ENCODE measurements at places on chromosomes 7 and 10.

DNA sequence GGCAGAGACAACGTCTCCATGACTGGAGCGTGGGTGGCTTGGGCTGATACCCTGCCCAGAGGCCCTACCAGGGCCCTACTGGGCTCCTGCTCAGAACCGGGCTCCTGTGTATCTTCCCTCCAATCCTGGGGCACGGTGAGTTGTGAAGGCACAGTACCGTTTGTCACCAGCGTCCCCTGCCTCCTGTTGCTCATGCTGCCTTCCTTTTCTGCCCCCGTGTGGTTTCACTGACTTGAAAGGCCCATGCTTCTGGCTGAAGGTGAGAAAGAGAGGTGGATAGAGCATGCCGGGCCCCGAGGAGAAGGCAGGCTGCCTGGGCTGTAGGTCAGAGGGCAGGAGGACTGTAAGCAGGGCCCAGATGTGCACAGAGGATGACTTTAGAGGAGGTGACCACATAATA is 9.1 kb upstream of the DMBT1 start:
- no peak for DNase-seq

DNA sequence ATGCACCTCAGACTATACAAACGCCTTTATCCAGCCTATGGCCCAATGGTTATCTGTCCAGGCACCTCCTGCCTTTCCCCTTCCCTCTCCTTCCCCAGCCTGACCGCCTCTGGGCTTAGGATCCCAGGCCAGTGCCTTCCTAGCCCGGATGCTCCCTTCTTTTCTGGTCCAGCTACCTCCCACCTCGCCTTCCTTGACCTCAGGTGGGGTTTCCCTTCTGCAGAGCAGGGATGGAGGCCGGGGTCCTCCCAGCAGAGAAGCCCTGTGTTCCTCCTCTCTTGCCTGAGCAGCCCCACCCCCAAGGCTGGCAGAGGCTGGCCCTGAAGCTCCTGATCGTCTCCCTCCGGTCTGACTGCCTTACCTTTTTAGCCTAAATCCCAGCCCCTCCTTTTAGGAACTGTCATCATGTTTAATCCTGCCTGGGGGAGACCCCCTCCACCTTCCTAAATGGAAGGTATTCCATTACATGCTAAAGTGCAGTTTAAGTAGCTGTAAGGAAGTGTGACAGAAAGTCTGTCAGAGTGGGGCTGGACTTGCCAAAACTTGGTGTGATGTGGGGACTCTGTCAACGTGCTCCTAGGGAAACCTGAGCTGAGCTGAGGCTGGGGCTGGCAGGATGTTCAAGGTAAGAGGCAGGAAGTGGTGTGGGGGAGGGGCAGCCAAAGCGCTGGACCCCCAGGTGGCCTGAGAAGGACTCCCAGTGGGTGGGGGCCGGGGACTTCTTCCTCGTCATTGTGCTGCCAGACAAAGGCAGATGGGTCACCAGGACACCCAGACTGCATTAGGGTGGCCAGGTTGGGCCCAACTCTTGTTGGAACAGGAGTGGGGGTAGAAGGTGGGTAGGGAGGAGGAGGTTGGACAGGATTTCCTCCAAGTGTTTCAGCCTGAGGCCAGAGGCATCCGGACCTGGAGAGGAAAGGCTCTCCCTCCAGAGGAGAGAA is 39.5 kb downstream of the LBX1 start:
- no peak for DNase-seq

GRCh38 chr7:138785587-138786437 is 12.0 kb upstream of the TMEM213 start:
- DNase-seq = no peak

GRCh38 chr7:47937065-47937687 is 11.1 kb downstream of the PKD1L1 start:
- no peak for DNase-seq

GRCh38 chr10:30057421-30057841 is 2.0 kb downstream of the JCAD start:
- no peak for DNase-seq

GRCh38 chr10:44952779-44953231 is 6.8 kb upstream of the RASSF4 start:
- no peak for DNase-seq

- DNase-seq = no peak
These were observed 29.0 kb downstream of the RET start for GRCh38 chr10:43105956-43106229.

GRCh38 chr7:92778972-92779371 is 57.4 kb downstream of the CDK6 start:
- DNase-seq = no peak

DNA sequence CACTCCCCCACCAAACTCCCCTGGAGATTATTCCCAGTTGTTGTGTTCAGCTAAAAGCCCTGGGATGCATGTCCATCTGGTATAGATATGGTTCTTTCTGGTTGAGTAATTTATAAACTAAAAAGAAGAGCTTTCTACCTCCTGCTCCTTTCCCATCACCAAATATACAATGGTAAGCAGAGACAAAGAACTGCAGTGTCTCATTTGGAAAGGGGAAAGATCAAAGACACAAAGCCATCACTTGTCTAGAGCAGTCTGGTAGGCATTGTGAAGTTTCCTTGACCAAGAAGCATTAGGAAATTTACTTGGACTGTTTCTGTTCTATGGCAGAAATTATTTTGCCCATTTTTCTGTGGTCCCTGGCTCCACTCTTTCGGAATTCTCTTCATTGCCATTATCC is 24.9 kb upstream of the PANK1 start:
- DNase-seq = no peak

- no peak for DNase-seq
These were observed 41.7 kb downstream of the MKLN1 start for GRCh38 chr7:131369354-131369753.

DNA sequence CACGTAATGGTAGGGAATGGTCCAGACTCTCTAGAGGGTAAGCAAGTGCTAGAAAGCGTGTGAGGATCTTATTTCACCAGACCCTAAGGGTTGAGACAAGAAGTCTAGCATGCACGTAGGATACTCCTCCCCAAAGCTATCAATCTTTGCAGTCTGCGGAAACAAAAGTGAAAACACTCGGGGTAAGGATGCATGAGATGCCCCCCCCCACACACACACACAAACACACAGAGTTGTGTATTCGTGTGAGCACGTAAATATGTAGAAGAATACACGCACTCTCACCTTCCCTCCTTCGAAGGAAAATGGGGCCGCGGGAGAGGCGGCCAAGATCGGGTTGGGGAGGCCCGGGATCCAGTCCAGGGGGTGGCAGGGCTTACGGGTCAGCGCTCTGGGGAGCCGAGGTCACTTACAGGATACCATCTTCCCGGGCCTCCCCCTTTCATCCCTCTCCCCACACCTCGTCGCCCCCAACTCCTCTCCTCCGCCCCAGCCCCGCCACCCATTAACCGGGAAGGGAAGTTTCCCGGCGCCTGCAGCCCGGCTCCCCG is 455 bp downstream of the CUL2 start:
- DNase-seq = no peak

GRCh38 chr10:63667596-63668480 is 146.6 kb downstream of the REEP3 start:
- no peak for DNase-seq

- no peak for DNase-seq
These were observed 443.4 kb upstream of the ANKRD30A start for GRCh38 chr10:36681751-36682632.
